Chondrocyte (in vitro differentiated cells): ENCODE measurements at places on chromosomes 5 and 9.

DNA sequence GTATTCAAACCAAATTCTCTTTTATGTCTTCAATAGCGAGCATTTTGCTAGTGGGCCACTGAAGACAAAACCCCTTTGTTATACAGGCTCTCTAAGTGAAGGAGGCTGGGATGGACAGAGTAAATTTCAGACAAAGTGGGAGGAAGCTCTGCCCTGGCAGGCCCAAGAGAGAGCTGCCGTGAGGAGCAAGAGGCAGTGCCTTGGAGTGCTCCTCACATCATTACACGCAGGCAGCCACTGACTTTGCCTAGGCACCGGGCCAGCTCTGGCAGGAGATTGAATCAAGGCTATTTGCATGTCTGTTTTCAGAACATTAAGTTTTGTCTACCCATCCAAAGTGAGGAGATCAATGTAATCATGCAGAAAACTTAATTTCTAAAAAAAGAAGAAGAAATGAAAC is 167.7 kb downstream of the CCDC192 start:
- DNase-seq: no peak

- no peak for DNase-seq
Observed at GRCh38 chr9:80632041-80632440, 1057.3 kb downstream of the TLE1 start.

GRCh38 chr5:43514471-43514815 is 505 bp downstream of the C5orf34 start:
- no peak for DNase-seq

DNA sequence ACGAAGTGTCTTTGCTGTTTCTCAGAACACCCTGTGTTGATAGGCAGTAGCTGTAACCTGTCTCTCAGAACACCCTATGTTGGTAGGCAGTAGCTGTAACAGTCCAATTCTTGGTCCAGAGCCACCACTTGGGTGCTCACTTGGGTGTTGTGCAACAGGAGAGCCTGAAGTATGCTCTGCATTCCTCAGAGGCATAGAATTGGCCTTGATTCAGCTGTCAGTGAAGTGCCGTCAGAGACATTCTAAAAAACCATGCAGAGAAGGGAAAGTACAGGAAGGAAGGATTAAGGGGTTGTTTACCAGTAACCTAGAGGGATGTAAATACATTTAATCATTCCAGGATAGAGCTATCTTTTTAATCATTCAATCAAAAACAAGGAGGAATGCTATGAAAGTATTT is 231.2 kb downstream of the ARRDC3 start:
- no peak for DNase-seq

GRCh38 chr9:127303830-127304229 is 39.3 kb downstream of the GARNL3 start:
- no peak for DNase-seq

- no peak for DNase-seq
Observed at GRCh38 chr5:41795125-41795524, 75.1 kb downstream of the OXCT1 start.

- DNase-seq: no peak
Observed at GRCh38 chr5:168424594-168425323, 61.5 kb upstream of the RARS1 start.

GRCh38 chr9:2403701-2404100 is 217.9 kb upstream of the VLDLR start:
- DNase-seq: no peak

GRCh38 chr5:38467353-38468040 is 88.9 kb downstream of the LIFR start:
- no peak for DNase-seq

GRCh38 chr5:169801324-169801777 is 164.3 kb downstream of the DOCK2 start:
- DNase-seq: no peak

DNA sequence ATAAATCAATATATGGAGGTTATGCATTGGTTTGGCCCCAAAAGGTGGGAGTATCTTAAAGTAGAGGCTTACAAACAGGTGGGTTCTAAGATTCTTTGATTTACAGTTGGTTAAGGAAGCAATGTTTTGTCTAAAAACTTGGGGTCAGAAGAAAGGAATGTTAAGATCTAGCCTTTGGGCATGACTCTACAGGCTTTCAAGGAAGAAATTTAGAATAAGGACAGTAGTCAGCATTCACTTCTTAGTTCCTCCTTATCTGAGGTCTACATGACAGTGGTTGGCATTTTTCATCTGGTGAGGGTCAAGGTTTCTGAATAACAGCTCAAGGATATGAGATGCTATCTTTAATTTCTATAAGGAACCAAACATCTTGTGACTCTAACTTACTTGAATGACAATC is 122.8 kb downstream of the CAMK4 start:
- no peak for DNase-seq

- DNase-seq: no peak
Observed at GRCh38 chr9:35750256-35750531, 1.1 kb downstream of the RGP1 start.

GRCh38 chr5:34674187-34674586 is 18.1 kb downstream of the RAI14 start:
- DNase-seq: no peak

- no peak for DNase-seq
Observed at GRCh38 chr9:128098297-128099230, 29.0 kb downstream of the PTGES2 start.

DNA sequence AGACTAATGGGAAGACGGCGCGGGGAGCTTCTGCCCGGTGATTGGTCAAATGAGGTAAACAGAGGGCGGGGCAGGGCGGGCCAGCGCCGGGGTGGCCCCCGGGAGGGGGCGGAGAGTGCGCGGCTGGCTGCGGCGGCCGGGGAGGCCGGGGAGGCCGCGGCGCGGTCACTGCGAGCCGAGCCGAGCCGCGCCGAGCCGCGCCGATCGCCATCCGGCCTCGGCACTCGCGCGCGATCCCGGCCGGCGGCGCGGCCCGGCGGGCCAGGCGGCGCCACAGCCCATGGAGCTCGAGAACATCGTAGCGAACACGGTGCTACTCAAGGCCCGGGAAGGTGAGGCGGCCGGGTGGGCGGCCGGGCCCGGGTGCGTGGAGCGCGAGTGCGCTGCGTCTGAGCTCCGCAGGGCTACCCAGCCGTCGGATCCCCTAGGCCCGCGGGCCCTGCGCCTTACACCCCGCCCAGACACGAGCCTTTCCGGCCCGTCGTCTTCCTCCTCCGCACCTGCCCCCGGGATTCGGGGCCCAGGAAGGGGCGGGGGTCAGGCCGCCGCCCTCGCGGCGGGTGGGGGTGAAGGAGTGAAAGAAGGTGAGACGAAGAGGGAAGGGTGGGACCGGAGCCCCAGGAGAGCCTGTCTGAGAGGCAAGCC is at the start of gene GRK6:
Gene GRK6 (plus strand): TSS at position 111 of the 645 bp plus-strand sequence. CDS start 170 bp downstream, at position 281.
- peak; percentile 70 for DNase-seq

GRCh38 chr5:76855961-76856360 is 6.1 kb downstream of the S100Z start:
- no peak for DNase-seq

DNA sequence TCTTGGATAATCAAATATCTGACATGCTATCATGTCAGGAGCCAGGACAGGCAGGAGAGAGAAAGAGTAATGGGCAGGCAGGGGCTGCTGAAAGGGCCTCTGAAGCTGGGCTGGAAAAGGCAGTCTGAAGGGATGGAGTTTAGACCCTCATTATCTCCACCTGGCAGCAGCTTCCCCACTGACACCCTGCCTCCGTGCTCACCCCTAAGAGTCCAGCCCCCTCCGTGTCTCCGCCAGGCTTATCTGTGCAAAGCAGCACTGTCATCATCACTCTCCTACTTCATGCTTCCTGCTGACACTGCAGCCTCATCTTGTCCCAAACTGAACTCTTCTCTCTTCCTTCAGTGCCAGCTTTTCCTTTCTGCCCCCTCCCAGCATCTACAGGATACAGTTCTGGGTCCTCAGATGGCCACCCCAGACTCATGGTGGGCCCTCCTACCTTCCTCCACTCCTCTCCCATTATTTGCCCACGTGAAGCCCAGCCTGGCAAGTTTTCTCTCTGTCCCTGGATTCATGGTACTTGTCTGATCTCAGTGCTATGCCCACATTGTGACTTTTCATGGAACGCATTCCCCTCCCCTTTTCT is 70.9 kb upstream of the KLF9 start:
- DNase-seq: no peak

DNA sequence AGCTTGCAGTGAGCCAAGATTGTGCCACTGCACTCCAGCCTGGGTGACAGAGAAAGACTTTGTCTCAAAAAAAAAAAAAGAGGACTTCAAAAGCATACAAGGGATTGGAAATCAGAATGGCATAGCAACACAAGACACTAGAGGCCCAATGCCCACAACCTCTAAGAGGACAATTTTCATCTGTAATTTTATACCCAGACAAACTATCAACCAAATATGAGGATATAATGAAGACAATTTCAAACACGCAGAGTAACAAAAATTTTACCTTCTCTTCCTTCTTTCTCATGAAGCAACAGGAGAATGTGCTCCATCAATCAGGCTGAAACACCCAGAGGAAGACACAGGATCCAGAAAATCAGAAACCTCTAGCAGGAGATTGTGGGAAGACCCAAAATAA is 46.8 kb downstream of the GCNT4 start:
- DNase-seq: no peak

DNA sequence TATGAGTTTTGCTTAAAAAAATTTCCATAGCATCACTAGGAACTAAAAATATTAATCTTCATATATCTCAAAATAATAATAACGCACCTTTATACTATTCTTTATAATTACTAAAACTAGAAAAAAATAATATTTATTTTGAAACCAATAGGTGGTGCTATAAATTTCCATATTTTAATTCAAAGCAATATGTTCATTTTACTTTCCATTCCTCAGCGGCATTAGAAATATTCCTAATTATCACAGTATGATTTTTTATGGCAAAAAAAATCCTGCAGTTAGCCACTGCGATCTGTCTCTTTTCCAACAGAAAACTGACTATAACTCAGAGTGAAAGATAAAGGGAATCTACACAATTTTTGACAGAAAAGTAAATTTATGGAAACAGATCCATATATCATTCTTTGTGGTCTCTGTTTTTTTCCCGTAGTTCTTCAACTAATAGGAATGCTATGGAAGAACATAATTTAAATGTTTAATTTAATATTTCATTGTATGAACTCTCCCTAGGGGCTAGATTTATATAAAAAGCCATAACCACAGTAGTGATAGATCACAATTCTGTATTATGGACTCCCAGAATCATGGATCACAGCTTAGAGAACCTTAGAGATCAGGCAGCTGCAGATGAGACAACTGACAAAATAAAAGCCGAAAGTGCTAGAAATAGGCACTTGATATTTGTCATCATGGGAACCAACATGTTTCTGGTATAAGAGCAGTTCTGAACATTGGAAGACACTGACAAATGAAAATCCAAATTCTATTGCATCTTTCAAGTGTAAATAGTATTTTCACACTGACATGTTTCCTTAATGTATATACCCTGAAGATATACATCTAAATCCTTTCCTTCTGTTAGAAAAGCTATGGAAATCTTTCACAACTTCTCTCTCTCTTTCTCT is 167.7 kb upstream of the MPDZ start:
- no peak for DNase-seq

DNA sequence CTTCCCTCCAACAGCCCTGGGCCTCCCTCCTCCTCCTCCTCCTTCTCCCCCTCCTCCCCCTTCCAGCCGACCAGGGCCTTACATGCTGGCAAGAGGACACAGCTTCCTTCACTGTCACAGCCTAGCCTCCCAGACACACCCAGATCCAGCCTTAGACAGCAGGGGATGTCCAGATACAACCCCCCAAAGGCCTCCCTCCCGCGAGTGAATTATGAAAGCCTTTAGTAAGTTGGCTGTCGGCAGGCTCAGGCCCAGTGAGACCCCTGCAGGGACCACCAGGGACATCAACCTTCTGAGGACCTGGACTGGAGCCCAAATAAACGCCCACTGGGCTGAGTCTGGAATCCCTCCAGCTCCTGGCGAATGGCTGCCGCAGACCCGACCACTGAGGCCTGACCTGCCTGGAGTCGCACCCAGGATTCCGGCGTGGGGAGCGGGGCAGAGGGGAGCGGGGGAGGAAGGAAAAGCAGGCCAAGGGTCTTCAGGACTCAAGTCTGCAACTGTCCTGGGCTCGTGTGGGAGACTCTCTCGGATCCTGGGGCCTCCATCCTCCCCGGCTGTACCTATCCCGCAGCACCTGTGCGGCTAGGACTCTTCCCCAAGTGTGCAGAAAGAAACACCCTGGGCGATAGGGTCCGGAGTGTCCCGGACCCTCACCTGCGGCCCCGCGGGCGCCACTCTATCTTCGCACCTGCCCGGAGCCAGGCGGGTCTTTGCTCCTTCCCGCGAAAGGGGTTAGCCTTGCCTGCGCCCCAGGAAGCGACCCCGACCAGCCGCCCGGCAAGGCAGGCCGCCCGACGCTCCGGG is 705 bp downstream of the SEPTIN8 start:
- DNase-seq: peak; percentile 65

GRCh38 chr5:113450929-113451328 is 16.1 kb upstream of the TSSK1B start:
- no peak for DNase-seq

DNA sequence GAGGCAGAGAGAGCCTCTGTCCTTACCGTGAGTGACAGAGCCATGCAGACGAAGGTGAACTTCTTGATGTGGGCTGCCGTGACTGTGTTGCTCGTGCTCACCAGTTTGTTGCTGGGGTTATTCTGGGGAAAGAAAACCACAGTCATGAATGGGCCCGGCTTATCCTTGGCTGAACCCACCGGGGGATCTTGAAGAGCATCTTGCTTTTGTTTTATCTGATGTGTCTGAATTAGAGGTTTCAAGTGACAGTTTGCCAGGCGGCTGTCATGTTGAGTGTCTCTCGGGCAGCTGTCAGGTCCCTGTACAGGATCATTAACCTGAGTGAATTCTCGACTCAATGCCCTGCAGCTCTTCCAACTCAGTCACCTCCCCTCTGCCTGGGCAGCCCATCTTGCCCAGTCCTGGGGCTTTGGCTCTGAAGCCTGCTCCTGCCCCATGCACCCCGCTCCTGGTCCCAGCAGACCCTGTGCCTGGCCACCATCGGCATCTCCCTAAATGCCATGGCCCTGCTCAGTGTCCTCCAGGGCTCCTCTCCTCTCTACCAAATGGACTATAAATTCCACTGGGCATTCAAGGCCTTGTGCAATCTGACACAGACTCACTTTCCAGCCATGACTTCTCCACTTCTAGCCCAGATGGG is 77.4 kb downstream of the OTULIN start:
- no peak for DNase-seq
